NCI-H187 treated with DMSO at 0.1 percent for 48 hours (cell line): ENCODE measurements at places on chromosomes 12 and 14.

- no peak for DNase-seq
Measured at GRCh38 chr14:71597955-71598660, 334.1 kb upstream of the RGS6 start.

GRCh38 chr12:76627346-76628135 lies 68.0 kb upstream of the OSBPL8 start:
- no peak for DNase-seq

DNA sequence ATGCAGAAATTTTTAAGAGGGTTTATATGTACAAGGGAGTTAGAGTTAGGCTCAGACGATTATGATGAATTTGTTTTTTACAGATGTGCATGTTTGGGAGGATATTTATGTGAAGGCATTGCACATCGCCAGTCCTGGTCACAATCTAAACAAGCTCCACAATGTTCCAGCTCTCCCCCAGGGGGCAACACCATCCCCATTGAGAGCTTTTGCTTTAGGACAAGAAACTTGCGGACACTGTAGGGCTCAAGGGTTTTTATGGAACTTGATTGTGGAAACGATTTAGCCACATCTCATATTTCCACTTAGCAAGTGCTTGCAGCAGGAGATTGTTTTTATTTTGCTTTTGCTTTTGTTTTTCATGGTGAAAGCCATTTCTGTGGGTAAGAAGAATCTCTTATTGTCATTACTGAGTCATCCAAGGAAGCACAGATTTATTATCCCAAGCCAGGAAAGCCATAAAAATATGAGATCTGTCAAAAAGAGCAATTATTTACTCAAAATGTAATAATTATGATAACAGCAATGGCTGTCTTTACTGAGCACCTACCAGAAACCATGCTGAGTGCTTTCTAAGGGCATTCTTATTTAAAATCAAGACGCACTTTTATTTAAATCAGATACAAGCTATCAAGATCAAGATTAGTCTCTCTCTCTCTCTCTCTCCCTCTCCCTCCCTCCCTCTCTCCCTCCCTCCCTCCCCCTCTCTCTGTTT lies 276.7 kb upstream of the SRRM4 start:
- DNase-seq: peak; percentile 70

DNA sequence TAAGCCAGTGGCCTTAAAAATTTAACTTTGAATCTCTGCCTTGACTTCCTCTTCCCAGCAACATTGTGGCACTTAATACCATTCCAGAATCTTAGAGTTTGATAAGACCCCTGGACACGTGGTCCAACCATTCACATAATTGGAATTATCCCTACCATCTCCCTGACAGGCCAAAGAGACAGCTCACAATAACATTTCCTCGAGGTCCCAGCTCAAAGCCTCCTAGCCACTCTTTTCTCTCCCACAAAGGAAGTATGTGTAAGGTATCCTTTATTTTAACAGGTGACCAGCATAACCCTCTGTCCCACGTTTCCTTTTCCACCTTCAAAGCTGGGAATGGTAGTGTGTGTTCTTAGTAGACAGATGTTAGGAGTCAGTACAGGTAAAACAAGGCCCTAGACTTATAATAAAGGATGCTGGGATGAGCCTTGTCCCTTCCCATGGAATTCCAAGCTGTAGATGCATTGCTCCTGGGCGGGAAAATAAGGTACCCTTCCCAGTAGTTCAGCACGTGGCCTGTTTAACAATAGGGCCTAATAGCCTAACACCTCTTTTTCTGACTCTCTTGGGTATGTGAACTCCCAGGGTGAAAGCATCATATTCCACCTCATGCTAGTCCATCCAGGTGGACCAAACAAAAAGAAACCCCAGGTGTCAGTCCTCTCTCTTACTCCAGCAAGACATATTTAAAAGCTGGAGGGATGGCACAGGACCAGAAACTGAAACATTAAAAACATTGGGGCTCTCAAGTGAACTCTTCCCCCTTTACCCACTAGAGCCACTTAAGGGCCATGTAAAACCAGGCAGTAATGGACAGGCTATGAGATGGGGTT lies 37.5 kb upstream of the COL2A1 start:
- DNase-seq: no peak

DNA sequence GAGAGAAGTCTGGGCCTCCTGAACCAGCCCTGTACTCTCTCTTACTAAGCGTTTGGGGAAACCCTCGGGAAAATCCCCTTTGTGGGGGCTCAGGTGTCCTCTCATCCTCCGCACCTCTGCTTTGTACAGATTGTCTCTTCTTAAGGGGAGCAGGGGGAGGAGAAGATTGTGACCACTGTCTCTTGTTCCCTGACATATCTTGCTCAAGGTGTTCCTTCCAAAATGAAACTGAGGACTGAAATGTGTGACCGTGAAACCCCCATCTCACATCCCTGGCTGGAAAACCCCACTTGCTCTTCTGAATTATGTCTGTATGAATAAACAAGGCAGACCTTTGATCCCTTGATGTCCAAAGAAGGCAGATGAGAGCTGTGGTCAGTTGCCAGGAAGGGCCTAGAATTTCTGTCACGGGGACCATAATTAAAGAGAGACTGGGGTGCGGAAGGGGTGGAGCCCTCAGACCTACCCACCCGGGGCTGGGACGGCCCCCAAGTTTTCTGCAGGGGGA lies 369.8 kb downstream of the AACS start:
- no peak for DNase-seq

GRCh38 chr14:21092273-21093011 lies 6.0 kb downstream of the ZNF219 start:
- no peak for DNase-seq

GRCh38 chr14:104335176-104335575 lies 196.8 kb downstream of the KIF26A start:
- no peak for DNase-seq

GRCh38 chr12:77442633-77443032 lies 377.3 kb upstream of the E2F7 start:
- no peak for DNase-seq

- DNase-seq: no peak
Measured at GRCh38 chr12:46110928-46111699, 120.7 kb upstream of the SCAF11 start.

GRCh38 chr14:35222872-35223466 lies 69.2 kb upstream of the PSMA6 start:
- DNase-seq: no peak

DNA sequence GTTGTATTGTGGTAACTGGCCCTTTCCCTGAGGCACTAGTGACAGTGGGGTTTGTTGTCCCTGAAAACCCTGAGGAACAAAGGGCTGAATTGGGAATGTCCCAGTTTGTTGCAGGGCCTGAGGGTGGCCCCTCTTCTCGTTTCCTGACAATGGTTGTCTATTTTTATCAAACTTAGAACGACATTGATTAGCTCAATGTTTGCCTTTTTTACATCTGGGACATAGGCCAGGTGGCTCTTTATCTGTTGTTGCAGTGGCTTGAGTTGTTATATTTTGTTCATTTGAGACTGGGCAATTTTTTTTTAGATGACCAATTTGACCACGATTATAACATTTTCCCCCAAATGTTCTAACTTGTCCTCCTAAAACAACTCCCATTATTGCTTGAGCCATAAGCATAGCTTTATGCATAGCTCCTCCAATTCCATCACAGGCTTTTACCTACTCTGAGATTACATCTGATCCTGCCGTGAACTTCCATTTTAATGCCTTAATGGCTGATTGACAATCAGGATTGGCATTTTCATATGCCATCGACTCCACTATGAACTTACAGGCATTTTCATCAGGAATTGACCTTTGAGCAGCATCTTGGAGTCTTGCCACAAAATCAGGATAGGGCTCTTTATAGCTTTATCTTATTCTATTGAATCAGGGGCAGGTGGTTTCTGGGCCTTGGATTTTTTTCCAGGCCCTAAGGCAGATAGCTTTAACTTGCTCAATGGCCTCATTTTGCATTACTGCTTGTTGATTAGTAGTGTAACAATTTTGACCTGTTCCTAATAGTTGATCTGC lies 604.3 kb downstream of the ALG10 start:
- no peak for DNase-seq

GRCh38 chr14:81172353-81172752 lies 48.4 kb downstream of the GTF2A1 start:
- DNase-seq: no peak

GRCh38 chr12:104656383-104656782 lies 199.6 kb downstream of the CHST11 start:
- no peak for DNase-seq

DNA sequence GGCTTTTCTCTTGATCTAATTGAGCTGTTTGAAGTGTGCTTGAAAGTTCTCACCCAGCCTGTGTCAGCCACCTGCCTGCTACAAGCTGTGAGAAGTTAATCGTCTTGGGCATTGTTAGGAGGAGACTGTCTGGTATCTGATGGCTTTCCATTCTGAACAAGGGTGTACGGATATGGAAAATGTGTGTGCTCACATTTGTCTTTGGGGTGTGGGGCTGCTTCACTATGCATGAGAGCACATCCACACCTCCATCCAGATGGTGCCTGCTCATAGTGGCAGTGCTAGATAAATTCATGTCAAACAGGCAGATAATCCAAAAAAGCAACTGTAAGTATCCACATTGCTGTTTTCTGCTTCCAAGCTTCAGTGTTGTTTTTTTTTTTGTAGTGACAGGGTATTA lies 462.2 kb downstream of the DIO2 start:
- DNase-seq: peak; percentile 77

- no peak for DNase-seq
Measured at GRCh38 chr12:7039403-7039802, 21.1 kb upstream of the C1S start.

DNA sequence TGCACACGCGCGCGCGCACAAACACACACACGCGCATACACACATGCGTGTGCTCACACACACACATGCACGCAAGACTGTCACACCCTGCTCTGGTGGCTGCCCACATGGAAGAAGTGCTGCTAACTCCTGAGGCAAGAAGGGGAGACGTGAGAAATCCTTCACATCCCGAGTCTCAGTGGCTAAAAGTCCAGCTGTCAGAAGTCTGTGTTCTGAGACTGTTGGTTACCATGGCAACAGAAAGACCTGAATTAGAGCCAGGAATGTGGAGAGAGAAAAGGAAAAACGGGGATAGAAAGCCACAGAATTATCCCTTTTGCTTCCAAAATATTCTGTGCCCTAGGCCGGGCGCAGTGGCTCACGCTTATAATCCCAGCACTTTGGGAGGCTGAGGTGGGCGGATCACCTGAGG lies 71.2 kb downstream of the PPFIBP1 start:
- DNase-seq: no peak

- no peak for DNase-seq
Measured at GRCh38 chr14:101103321-101103901, 199.9 kb upstream of the RTL1 start.

- no peak for DNase-seq
Measured at GRCh38 chr12:110590806-110591326, 7.7 kb upstream of the PPTC7 start.

DNA sequence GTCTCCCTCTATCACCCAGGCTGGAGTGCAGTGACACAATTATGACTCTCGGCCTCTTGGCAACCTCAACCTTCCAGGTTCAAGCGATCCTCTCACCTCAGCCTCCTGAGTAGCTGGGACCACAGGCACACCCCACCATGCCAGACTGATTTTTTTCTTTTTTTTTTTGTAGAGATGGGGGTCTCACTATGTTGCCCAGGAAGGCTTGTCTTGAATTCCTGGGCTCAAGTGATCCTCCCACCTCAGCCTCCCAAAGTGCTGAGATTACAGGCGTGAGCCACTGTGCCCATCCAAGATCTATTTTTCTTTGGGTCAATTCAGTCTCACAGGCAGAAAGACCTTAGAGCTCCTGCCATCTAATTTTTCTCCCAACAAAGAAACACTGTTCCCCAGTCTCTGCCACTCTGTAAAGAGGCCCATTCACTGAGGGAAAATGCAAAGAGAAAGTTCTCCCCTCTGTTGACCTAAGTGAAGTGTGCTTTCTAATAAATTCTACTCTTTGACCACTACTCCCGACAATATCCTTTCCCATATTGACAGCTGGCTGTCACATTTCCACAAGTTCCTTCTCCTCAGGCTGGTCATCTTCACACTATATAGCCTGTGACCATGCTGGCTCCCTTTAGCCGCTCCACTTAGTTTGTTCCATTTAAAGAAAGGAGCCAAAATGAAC lies 23.3 kb downstream of the TMED8 start:
- no peak for DNase-seq

DNA sequence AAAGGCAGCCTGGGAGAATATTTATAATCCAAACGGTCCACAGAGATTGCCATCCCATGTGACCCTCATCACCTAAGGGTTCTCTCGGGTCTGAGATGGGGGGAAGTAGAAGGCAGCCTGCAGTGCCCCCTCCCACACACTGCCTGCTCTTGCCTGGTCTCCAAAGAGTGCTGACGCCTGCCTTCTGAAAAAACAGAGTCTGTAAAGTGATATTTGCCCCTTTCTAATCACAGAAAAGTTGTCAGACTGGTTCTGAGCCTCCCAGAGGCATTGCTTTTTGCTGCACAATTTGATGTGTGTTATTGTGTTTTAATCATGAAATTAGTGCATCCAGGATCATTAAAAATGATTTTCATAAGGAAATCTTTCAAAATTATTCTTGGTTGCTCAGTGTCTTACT lies 59.2 kb downstream of the TMEM30B start:
- no peak for DNase-seq

- no peak for DNase-seq
Measured at GRCh38 chr12:2142068-2142467, 89.3 kb downstream of the CACNA1C start.

DNA sequence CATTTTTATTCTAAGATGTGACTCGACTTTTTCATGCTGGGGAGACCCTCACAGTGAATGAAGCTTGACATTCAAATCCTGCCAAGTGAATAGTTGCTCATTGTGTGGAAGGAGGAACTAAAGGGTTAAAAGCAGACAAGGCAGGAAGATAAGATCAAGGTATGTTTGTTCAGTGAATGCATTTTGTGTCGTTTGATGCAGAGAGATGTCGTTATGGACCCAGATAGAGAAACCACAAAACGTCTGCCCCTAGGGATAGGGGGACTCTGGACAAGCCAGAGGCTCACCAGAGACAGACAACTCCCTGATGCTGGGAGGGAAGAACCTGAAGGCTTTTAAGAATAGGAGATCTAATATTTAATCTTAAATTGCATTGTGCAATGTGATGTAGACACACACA lies 72.5 kb upstream of the MYL2 start:
- no peak for DNase-seq

GRCh38 chr14:32403688-32404087 lies 74.6 kb downstream of the AKAP6 start:
- no peak for DNase-seq

GRCh38 chr14:69715725-69716477 lies 51.0 kb upstream of the SRSF5 start:
- peak; percentile 68 for DNase-seq
